ENCODE measurements at places on chromosomes 6 and 20.

DNA sequence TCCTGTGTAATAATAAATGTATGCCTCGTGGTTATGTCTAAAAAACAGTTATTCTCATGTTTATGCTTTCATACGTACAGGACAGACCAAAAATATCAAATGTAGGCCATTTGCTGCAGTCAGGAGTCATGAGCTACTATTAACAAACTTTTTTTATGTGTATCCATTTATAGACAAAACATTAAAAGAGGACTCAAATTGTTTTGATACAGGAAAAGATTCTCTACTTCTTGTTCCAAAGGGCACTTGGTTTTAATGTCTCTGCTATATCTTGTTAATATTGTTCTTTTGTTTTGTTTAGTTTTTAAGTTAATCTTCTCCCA lies 155.2 kb downstream of the ZDHHC14 start:
- no peak for DNase-seq

DNA sequence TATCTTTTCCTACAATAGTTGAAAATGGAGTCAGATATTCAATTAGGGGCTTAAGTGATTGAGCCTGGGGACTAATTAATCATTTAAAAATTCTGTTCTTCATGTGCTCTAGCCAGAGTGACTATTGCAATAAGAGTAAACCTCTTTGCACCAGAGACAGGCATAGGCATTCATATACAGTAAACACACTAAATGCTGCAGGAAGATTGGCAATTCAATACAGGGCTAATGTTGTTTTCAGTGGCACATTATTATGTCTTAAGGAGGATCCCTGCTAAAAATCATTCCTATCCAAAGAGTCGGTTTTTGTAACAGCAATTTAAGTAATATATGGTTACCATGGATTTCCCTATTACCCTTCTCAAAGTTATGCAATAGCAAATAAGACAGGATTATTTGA lies 1.2 kb downstream of the PDE7B start:
- DNase-seq, result no peak

DNA sequence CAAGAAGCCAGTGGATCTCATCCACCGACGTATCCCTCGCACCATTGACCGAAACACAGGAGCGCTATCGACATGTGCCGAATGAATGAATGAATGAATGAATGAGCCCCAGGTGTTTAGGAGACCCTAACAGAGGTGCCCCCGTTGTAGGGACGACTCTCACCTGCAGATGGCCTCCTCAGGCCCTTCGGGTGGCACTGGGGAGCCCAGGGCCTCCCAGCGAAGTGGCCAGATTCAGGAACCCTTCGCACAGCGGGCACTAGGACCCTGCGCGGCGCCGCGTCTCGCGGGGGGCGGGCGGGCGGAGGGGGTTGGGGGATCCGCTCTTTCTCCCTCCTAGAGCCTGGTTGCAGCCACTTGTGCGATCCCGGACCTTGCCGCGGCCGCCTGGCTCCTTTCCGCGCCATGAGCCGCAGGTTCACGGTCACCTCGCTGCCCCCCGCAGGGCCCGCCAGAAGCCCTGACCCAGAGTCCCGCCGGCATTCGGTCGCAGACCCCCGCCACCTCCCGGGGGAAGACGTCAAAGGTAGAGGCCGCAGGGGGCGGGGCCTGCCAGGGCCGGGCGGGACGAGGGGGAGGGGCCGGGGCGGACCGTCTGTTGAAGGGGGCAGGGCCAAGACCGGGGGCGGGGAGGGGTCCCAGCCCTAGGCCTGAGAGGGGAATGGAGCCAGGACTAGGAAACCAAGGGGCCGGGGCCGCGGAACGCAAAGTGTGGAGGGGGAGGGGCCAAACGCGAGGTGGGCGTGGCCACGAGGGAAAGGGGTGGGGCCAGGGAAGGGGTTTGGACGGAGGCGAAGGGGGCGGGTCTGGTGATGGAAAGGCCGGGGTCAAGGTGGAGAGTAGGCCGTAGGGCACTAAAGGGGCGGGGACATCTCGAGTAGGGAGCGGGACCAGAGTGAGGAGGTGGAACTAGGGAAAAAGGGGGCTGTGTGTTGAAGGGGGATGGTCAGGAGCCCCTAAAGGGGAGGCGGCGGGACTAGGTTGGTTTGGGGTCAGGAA lies 7.4 kb upstream of the SLC12A5 start:
- DNase-seq, result peak; percentile 81

DNA sequence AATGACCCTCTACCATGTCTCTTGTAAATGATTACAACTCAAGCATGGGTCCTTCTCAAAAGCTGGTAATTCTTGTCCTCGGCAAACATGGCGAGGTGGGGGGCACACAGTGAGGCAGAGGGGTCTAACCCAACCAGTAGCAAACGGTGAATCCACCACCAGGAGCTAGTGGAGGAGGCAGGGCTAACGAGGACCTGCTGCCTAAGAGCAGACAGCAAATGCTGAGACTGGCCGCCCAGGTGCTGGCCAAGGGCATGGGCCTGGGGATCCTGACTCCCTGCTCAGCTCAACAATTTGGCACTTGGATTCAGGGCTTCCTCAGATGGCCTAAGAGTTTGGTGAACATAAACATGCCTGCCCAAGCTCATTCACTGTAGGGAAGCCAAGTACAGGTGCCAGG lies 18.4 kb downstream of the PCIF1 start:
- DNase-seq, result no peak

- no peak for DNase-seq
Observed at GRCh38 chr6:4808396-4808795, 32.2 kb downstream of the CDYL start.

DNA sequence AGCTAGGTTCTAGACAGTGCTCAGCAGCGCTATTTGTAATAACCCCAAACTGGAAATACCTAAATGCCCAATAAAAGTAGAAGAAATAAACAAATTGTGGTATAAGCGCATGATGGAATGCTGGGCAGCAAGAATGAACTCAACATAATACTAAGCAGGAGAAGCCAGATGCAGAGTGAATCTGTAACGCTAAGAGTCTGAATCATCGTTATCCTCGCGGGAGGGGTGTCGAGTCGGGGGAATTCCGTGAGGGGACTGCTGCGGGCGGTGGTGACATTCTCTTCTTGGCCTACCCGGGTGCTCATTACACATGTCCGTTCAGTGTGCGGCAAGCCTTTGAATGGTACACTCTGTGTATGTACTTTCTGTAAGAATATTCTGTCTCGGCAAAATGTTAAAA lies 83.7 kb downstream of the SULF2 start:
- DNase-seq, result no peak

DNA sequence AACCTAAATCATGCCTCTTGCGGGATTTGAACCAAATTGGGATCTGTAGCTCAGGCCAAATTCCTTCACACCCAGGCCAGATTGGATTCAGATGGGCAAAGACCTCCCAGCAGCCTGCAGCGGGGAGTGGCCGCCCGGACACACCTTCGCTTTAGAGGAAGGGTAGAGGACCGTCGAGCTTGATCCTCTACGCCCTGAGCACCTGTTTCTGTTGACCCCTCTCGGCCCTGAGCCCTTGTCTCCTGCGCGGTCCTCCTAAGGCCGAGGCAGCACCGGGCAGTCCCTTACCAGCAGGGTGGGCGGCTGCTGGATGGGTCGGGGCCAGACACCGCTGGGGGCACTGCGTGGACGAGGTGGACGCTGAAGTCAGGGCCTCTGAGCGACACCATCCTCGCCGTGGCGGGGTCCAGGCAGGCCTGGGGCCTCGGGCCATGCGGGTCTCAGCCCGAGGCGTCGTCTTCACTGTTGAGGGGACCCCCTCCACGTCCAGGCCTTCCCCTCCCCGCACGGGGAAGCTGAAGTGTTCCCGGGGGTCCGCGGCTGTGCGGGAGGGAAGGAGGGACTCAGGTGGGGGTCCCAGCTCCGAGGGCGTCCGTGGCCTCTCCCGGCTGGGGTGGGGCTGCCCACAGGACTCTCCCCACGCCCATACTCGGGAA lies 114.8 kb downstream of the SMOC2 start:
- no peak for DNase-seq

DNA sequence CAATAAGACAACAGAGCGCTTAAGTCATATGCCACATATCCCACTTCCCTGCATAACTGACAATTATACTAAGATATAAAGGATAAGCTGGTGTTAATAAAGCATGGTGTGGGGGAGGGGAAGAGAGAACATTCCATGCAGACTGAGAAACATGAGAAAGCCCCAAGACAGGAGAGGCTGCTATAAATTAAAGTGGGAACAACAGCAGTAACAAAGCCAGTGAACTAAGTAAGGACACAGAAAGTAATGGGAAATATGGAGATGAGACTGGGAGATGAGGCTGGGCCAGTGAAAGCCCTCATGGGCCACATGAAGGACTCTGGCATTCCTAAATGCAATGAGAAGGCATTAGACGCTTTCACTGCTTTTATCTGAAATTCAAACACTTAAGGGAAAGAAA lies 41.3 kb downstream of the SESN1 start:
- DNase-seq, result no peak

GRCh38 chr20:54228841-54229240 lies 21.0 kb downstream of the PFDN4 start:
- DNase-seq, result no peak

GRCh38 chr6:45690846-45691245 lies 313.1 kb upstream of the SUPT3H start:
- DNase-seq, result no peak

- no peak for DNase-seq
Observed at GRCh38 chr6:22886650-22887581, 317.6 kb downstream of the HDGFL1 start.

DNA sequence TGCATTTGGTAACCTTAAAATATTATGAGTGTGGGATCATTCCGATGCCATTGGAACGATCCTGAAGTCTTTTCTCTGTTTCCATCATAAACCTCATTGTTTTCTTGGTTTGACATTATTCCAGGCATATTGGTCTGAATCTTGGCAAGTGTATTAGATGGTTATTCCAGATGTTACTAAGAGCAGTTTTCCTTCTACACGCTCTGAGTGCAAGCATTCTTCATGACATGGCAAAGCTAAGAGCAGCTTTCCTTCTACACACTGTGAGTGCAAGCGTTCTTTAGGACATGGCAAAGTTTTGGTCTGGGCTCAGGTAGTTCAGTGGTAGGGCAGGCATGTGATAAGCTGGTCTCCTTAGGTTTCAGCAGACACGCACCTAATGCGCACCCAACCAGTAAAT lies 53.0 kb downstream of the SMOC2 start:
- DNase-seq, result no peak

GRCh38 chr6:84707171-84707570 lies 57.2 kb downstream of the TBX18 start:
- DNase-seq, result no peak

DNA sequence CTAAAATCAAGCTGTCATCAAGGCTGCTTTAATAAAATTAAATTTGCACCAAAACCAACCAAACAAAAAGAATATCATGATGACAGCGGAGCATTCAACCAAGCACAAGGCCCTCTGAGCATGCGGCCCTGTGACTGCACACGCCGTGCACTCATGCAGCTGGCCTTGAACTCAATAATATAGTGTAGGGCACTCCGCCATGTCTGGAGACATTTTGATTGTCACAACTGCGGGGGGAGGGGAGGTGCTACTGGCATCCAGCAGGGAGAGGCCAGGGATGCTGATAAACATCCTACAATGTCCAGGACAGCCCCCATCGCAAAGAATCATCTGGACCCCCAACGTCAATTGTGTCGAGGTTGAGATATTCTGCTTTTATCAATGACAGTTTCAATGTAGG lies 9.7 kb downstream of the MOCS3 start:
- DNase-seq, result no peak

GRCh38 chr20:37579106-37579505 lies 51.4 kb upstream of the BLCAP start:
- DNase-seq, result no peak

GRCh38 chr20:20500312-20500711 lies 132.4 kb downstream of the INSM1 start:
- no peak for DNase-seq

Measured in DND-41 (cell line).